ENCODE measurements at places on chromosomes 6 and 20.
A peak's percentile ranks its signal among the peaks of the same experiment; 100 is the strongest.

DNA sequence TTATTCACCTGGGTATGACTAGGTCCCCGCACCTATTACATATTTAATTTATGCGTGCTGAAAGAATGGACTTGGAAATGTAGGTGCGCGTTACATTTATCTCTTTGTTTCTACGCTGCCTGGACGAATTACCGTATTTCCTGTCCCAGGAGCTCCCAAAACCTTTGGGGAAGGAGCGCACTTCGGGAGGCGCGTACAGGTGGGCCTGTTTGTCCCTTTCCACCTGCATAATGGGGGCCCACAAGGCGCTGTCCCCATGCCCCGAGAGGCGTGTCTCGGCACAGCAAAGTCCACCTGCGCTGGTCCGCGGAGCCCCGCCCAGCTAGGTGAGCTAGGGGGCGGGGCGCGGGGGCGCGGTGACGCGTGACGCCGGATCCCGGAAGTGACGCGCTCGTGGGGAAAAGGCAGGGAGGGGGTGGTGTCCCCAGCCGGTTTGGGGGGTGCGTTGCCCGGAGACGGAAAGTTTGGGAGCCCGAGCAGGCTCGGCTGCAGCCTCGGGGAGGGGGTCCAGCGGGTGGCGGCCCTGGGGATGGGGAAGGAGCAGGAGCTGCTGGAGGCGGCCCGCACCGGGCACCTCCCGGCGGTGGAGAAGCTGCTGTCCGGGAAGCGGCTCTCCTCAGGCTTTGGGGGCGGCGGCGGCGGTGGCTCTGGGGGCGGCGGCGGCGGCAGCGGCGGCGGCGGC lies at the start of gene ANKS1A:
ANKS1A (plus strand) TSS at position 382 of the 682 bp plus-strand sequence; CDS start at position 530, 148 bp downstream.
- peak; percentile 53 for DNase-seq

- DNase-seq, result no peak
Observed at GRCh38 chr20:10040070-10040975, 5.5 kb downstream of the ANKEF1 start.

- DNase-seq, result no peak
Observed at GRCh38 chr20:24990810-24991252, 1.7 kb downstream of the APMAP start.

GRCh38 chr6:98636941-98637340 lies 197.4 kb upstream of the POU3F2 start:
- DNase-seq, result no peak

DNA sequence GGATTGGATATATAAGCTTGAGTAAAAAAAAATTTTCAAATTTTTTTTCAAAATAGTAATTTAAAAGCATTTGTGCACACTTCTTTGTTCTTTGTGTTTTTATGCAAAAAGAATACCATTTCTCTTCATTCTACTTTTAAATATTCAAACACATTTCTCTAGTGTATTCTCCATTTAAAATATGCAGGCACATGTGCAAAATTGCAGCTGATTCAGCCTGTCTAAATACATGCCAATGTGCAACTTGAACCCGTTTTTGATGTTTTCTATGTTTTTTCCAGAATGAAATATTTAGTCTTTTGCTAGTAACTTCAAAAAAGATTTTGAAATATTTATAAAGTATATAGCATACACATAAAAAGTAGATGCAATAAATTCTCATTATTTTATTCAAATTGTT lies 411.8 kb downstream of the MMUT start:
- DNase-seq, result no peak

DNA sequence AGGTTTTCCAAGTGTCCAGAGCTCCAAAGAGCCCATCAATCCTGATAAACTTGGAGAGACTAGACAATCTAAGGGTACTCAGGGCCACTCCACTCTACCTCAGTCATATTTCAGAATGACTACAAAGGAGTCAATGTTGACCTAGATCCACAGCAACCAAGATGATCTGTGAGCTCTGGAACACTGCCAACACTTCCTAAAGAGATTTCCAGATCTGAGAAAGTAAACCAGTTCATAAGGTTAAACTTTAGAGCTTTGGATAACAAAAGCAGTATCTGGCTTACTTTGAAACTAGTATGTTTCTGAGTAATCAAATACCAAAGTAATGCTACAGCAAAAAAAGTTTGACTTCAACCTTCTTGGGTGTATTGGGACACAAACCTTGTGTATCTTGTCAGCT lies 122.7 kb downstream of the BTBD9 start:
- no peak for DNase-seq

DNA sequence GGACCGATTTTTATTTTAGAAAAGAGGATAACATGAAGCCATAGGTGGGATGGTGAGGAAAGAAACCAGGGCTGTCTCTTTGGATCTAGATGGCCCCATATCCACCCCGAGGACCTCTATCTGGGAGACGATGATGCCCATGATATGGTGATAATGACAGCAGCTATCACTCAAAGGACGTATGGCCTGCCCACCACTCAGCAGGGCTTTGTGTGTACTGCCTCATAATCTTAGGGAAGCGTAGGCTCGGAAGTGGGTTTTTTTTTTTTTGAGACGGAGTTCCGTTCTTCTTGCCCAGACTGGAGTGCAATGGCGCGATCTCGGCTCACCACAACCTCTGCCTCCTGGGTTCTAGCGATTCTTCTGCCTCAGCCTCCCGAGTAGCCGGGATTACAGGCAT lies 8.2 kb upstream of the TAF8 start:
- DNase-seq, result no peak

DNA sequence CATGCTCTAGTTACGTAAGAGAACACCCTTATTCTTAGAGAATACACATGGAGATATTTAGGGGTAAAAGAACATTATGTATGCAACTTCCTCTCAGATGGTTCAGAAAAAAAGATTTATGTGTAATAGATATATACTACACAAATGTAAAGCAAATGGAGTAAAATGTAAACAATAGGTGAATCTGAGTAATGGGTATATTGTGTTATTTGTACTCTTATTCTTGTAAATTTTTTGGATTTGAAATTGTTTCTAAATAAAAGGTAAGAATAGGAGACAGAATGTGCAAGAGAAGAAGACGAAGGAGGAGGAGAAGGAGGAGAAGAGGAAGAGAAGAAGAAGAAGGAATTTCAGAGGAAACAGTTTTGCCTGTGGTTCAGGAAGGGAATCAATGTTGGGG lies 22.5 kb upstream of the LCA5 start:
- DNase-seq, result no peak

GRCh38 chr20:57289391-57290177 lies 23.1 kb upstream of the BMP7 start:
- no peak for DNase-seq

GRCh38 chr6:160039441-160039840 lies 70.6 kb downstream of the IGF2R start:
- no peak for DNase-seq

DNA sequence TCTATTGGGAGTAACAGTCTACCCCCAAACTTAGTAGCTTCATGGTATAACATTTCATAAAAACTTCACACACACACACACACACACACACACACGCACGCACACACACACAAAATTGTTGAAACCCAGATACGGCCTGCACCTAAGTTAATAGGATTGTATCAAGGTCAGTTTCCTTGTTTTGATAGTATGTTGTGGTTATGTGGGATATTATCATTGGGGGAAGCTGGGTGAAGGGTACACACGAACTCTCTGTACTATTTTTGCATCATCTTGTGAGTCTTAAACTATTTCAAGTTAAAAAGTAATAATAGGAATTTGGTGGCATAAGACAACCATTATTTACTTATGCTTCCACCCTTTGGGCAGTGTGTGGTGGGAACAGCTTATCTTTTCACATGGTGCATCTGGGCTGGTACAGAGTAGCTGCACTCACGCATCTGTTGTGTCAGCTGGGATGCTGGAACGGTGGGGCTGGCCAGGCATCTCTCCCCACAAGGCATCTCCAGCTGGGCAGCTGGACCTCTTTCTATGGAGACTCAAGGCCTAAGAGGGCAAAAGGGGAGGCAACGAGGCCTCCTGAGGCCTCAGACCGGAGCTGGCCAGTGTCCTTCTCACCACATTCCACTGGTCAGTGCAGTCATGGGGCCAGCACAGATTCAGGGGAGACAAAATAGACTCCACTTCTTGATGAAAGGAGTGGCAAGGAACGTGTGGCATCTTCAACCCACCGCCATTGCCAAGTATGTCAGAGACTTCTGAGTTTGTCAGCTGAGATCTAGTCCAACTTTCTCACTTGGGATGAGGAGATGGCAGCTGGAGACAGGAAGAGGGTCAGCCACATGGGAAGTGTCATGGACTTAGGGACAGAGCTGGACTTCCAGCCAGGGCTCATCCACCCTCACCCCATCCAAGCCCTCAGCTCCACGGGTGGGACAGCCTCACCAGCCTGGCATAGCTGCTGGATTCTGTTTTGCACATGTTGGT lies 20.5 kb upstream of the IP6K3 start:
- no peak for DNase-seq

GRCh38 chr20:4721719-4722118 lies at the start of gene PRND:
Gene PRND (plus strand): TSS chr20:4721909. CDS start chr20:4724552, 2,643 bp downstream.
- DNase-seq, result no peak

DNA sequence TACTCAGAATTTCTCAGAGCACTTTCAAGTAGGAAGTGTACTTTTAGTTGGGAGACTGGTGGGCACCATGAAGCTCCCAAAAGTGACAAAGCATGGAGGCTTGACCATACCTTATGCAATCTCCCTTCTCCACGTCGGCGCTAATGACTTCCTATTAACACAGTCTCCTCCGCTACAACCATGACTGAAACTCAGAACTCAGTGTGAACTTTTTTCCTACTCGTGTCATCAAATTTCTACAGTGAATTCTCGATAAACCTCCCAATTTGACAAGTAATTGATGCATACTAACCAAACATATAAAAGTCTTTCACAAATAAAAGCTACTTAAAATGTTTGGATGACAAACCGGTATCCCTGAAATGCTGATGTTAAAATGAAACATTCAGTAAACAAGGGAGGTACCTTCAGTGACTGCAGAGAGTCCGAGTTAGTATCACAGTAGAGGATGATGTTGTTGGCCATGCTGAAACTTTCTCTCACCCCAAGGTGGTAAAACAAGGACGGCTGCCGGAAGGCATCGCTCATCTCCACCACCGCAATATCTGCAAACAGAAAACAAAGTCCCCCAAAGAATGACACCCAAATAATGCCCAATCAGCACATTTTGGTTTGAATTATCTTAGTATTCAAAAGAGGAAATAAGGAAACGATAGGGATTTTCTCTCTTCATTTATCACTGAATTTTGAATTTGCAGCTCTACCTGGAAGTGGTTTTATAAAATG lies 72.1 kb downstream of the MAP3K5 start:
- no peak for DNase-seq

DNA sequence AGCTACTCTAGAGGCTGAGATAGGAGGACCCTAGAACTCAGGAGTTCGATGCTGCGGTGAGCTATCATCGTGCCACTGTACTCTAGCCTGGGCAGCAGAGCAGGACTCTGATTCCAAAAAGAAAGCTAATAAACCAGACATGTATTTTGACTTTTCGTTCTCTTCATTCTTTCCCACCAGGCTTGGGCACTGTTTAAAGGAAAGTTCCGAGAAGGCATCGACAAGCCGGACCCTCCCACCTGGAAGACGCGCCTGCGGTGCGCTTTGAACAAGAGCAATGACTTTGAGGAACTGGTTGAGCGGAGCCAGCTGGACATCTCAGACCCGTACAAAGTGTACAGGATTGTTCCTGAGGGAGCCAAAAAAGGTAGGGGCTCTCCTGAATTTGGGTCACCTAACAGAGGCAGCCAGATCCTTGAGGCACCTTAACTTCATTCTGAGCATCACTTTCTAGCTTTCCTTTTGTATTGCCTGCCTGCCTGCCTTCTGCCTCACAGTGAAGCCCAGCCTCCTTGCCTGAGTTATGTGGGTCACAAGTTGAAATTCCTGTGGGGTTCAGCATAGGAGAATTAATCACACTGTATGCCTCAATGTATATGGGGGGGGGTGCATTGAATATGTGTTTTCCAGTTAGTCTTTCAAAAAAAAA lies 3.2 kb downstream of the IRF4 start:
- no peak for DNase-seq

GRCh38 chr20:5056801-5057599 lies 55.7 kb upstream of the SLC23A2 start:
- DNase-seq, result no peak

- no peak for DNase-seq
Observed at GRCh38 chr20:4013041-4013440, 2.3 kb downstream of the RNF24 start.

DNA sequence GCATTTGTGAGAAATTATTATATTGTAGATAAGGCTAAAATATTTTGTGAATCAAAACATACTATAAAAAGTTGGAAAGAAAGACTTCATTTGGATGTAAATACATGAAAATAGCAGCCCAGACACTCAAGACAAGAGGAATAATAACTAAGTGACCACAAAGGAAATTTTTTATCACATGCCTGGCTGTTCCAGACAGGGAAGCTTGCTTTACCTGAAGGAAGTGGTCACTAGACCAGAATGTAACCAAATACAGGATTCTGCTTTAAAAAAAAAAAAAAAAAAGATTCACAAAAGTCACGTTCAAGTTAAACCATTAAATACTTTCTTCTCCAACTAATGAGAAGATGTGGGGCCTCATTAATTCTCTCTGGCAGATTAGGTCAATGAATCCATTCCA lies 9.3 kb upstream of the HLA-DQB2 start:
- no peak for DNase-seq

DNA sequence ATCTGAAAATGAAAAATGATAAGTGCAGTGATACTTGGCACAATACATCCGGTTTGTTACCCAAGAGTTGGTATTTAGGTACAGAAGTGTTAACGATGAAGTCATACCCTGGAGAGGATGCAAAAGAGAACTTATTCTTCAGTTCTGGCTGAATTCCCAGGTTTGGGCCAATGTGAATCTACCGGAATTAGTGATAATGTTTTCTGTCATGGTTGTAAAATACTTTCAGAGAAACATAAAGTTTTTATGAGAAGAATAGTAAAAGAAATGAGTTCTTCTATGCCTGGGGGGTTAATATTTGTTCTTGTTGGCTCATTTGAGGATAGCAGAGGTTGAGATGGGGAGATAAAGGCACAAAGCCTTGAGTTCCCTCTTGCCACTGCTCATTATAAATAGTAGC lies 509.9 kb upstream of the POU3F2 start:
- no peak for DNase-seq

DNA sequence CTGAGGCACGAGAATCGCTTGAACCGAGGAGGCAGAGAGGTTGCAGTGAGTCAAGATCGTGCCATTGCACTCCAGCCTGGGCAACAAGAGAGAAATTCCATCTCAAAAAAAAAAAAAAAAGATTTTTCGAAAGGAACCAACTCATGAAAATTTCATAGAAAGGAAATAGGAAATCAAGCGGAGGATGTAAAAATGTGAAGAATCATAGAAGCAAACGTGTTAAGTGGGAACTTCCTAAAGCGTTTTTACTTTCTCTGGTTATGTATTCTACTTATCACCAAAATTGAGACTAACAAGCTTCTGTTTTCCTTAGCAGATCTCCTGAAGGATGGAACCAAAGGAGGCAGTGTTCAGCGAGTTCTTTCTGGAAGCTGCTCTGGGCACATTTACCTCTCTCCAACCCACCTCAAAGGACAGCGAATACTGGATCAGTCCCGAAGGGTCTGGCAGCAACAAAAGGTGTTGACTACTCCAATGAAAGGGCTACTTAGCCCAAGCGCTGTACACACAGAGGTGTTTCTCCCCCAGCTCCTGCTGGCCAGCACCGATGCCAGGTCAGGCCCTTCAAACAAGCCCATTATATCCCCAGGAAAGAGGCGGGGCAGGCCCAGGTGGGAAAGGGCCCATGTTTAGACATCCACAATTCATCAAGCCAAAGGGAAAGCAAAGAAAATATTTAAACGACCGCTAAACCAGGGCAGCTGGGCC lies 327.5 kb upstream of the JARID2 start:
- DNase-seq, result no peak
